ENCODE measurements at places on chromosomes 16 and 17.
A peak's percentile ranks its signal among the peaks of the same experiment; 100 is the strongest.

- no peak for DNase-seq
Observed at GRCh38 chr17:72056727-72057290, 64.0 kb upstream of the SOX9 start.

- DNase-seq = no peak
Observed at GRCh38 chr17:35377068-35377467, 3.6 kb upstream of the SLFN11 start.

DNA sequence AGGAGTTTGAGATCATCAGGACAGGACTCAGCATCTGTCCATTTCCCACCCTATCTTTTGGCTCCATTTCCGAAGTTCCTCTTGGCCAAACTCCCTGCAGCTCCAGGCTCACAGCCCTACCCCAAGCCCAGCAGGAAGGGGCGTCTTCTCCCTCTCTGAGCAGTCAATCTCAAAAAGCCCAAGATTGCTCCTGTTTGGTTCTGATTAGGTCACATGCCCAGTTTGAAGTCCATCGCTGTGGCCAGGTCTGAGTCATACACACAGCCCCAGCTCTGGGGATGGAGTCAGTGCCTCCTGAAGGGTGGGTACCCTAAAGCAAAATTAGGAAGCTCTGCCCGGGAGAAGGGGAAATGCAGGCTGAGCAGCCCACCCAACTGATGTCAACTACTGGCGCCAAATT is 23.9 kb downstream of the SNX20 start:
- DNase-seq = no peak

DNA sequence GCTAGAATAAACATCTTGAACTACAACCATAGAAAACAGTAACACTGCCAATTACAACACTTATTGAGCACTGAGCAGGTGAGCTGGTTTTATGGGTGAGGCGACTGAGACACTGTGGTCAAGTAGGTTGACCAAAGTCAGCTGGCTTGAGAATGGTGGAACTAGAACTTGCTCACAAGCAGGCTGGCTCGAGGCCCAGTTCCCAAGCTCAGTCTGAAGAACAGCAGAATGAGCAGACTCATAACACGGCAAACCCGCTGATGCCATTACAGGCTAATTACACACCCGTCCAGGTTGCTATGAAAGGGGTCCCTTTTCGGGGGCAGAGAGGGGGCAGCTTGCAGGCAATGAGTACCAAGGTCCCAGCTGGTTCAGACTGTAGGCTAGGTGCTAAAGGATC is 6.5 kb downstream of the ZZEF1 start:
- no peak for DNase-seq

DNA sequence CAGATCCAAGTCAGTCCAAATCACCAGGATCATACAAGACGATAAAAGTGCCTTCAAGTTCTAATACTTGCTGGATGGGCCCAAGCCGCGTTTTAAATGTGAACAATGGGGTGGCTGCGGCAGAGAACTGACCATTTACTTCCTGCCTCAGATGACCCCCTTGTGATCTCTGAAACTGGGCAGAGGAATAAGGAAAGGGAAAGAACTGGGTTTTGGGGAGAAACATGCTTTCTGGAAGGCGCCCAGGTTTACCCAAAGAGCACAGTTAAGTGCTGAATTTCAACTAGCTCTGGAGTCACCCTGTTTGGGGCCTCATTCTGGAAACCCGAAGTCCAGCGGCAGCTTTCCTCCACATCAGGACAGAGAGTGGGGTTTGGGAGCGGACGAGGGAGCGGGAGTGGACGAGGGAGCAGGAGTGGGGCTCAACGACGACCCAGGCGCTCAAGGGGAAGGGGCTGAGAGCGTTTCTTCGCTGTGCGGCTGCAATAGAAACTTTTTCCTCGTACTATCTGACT is 1.6 kb downstream of the FAM20A start:
- DNase-seq = no peak

DNA sequence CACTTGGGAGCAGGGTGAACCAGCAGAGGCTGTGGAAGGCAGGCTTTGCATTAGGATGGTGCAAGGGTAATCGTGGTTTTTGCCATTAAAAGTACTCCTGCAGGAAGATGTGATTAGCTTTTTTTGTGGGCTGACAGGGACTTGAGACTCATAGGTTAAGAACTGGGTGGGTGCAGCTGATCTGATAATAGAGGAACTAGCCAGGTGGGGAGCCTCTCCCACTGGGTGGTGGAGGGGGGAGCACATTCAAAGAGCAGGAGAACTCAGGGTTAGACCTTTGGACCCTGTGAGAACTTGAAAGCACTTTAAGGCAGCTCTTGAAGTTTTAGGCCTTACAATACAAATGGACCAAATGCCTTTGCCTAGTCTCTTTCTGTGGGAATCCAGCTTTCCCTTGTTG is 32.4 kb downstream of the CCL4 start:
- DNase-seq = no peak

GRCh38 chr16:77989846-77990245 is 32.5 kb upstream of the CLEC3A start:
- DNase-seq = no peak

- DNase-seq = no peak
Observed at GRCh38 chr17:18377437-18378204, at the start of gene EVPLL. Gene EVPLL (plus strand): TSS chr17:18377778. CDS start chr17:18380938, 3,160 bp downstream.

- DNase-seq = no peak
Observed at GRCh38 chr17:68640242-68640989, 39.2 kb upstream of the FAM20A start.

GRCh38 chr16:53915452-53916160 is 211.7 kb downstream of the FTO start:
- no peak for DNase-seq

GRCh38 chr17:42087736-42088705 is 10.3 kb downstream of the ZNF385C start:
- no peak for DNase-seq

DNA sequence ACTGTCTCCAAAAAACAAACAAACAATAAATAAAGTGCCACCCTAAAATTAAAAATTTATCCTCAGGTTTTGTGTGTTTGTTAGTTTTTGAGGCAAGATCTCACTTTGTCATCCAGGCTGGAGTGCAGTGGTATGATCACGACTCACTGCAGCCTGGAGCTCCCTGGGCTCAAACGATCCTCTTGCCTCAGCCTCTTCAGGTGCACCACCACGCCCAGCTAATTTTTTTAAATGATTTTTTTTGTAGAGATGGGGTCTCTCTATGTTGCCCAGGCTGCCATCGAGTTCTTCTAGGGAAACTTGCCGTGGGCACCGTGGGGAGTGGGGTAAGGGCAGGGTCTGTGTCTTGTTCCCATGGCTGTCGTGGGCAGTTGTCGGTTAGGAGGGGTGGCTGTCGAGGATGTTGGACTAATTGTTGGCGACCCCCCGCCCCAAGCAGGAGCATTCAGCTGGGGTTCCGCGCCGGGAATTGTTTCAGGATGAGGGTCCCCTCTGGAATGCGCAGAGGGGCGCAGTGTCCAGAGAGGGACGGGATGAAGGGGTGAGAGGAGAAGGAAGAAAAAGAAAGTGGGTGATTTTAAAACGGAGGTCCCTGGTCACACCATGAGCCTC is 1.1 kb upstream of the RNF213 start:
- peak; percentile 57 for DNase-seq

- no peak for DNase-seq
Observed at GRCh38 chr16:54140057-54140787, 146.4 kb downstream of the IRX3 start.

GRCh38 chr17:42460371-42460770 is 1.7 kb downstream of the ATP6V0A1 start:
- no peak for DNase-seq

- DNase-seq = no peak
Observed at GRCh38 chr17:37463039-37463438, 26.7 kb upstream of the DUSP14 start.

GRCh38 chr17:78672871-78673371 is 95.7 kb upstream of the DNAH17 start:
- no peak for DNase-seq

GRCh38 chr17:52923658-52924057 is 765.1 kb upstream of the CA10 start:
- no peak for DNase-seq

GRCh38 chr16:51815523-51815922 is 664.5 kb upstream of the SALL1 start:
- DNase-seq = no peak

GRCh38 chr17:2090804-2091534 is 36.1 kb downstream of the HIC1 start:
- DNase-seq = no peak

DNA sequence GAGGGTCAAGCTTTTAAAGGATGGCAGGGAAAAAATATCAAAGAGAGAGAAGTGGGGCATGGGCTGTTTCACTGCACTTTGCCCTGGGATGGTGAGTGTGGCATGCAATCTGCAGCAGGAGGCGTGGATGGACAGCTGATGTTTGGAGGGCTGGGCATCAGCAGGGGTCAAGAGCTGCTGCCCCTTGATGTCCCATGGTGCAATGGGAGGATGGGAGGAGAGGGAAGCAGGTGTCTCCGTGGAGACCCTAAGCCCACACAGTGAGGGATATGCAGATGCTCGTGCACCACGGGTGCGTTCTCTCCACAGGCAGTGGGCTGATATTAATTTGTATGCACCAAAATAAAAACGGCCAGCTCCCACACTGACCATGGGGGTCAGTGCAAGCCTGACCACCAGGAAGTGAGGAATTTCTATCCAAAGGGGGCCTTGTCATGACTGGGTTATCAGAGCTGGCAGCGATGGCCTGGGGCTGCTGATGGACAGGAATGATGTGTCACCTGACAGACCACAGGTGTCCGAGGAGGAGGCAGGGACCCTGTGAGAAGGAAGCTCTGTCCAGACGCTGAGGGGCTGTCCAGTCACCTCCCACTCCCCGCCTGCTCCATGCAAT is 183.6 kb downstream of the IRF8 start:
- DNase-seq = no peak

DNA sequence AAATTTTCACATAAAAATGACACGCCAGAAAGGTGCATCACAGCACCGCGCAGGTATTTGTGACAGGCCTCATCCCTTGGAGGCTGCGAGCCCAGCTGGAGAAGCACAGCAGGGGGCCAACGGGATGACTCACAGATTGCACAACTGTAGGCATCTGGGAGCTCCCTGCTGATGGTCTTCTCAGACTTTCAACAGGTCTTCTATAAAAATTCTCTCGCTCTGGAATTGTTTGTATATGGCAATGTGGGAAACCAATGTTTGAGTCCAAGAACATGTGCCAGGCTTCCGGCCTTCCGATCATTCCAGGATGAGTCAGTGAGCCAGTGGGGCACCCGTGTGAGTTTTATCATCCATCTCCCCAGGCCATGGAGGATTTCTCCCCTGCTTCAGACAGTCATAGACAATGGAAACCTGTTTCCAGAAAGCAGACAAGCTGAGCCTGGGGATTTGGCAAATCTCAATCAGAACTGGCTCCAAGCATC is 24.1 kb upstream of the ADORA2B start:
- DNase-seq = no peak

DNA sequence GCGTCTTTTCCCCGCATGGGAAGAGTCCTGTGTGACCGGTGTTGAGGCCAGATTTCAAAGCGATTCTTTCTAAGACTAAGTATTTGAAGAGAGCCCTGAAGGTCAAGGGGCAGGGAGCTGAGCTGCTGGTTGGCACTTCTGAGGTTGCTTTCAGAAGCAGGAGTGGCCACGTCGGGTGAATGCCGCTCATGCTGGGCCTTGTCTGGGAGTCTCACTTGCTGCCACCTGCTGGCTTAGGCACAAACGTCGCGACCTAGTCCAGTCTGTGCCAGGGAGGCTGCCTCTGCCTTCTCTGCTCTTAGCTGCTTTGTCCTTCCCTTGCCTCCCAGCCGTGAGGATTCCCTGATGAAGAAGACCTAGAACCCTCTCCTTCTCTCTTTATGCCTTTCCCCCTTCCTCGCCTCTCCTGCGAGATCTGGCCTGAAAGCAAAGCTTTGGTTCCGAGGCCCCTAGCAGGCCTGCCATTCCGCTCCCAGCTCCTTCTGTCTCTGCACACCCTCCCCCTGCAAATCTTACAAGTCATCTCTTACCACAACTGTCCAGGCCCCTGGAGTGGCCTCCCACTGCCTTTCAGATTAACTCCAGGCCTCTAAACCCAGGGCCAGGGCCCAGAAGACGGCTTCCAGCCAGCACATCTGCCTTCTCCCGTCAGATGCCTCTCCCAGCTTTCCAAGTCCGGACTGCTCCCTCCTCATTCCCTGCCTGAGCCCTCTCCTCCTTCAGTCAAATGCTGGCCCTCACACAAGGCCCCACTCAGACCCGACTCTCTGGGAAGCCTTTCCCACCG is 11.4 kb downstream of the CTNS start:
- no peak for DNase-seq

GRCh38 chr17:80795754-80796153 is 195.9 kb upstream of the CHMP6 start:
- DNase-seq = no peak

DNA sequence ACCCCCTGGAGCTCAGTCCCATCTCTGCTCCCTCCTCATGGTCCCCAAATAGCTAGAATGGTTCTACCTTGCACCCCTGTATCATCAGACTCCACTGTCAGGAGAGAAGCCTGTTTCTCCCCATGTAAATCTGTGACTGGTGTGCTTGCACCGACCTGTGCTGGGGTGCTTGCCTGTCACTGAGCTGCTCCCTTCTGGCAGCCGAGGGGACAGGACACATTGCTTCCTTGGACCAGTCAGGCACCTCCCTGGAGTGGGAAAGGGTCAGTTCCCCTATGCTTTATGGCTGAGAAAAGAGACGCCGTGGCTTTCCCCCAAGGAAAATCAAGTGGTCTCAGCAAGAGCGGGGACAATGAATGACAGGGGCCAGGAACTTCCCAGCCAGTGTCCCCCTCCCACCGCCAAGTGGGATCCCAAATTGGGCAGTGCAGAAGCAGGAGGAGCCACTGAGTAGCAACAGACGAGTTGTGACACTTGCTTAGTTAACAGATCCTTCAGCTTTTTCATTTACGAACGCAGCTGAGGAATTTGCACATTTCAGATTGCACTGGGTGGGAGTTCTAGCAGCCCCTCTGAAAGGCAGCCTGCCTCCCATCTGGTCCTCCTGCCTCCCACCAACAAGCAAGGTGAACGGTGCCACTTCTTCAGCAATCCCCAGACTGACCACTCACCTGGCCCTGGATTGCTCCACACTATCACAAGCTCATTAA is 156.4 kb downstream of the KATNIP start:
- DNase-seq = no peak

GRCh38 chr17:82228278-82228841 is 482 bp upstream of the SLC16A3 start:
- DNase-seq = no peak

GRCh38 chr16:56625140-56625942 is at the start of gene MT1E:
Gene MT1E (plus strand): TSS chr16:56625781. CDS start chr16:56625852, 71 bp downstream.
- DNase-seq = peak; percentile 81

DNA sequence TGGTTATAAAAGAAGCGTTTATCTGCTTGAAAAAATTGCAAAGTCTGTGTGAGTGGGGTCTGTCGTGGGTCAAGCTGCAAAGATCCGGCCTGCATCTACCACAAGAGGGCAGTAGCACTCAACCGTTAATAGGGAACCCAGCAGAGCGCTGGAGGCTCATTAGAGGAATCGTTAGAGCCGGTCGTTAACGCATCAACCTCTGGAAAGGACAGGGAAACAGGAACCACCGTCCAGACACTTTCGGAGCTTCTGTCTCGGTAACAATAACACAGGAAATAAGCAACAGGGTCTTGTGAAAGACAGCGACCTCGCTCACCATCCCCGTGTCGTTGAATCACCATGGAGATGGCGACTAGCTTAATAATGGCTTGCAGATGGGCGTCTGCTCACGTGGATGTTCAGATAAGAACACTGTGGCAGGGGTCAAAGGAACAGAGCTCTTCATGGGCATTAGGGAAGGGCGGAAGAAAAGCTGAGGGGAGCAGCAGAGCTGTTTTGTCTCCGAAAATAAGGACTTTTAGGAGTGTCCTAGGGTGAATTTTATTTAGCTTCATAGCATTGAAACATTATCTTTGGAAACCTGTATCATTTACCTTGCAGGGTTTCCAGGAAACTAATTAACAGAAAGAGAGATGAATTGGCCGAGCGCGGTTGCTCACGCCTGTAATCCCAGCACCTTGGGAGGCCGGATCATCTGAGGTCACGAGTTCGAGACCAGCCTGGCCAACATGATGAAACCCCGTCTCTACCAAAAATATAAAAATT is 11.9 kb upstream of the NSRP1 start:
- DNase-seq = peak; percentile 68

Data from T-helper 1 cell (primary cell).